ENCODE measurements at places on chromosomes 13 and 19.

GRCh38 chr13:49733181-49733951, 42.1 kb upstream of the EBPL start:
- DNase-seq: no peak

GRCh38 chr13:50910485-50910805, 854 bp downstream of the RNASEH2B start:
- no peak for DNase-seq

DNA sequence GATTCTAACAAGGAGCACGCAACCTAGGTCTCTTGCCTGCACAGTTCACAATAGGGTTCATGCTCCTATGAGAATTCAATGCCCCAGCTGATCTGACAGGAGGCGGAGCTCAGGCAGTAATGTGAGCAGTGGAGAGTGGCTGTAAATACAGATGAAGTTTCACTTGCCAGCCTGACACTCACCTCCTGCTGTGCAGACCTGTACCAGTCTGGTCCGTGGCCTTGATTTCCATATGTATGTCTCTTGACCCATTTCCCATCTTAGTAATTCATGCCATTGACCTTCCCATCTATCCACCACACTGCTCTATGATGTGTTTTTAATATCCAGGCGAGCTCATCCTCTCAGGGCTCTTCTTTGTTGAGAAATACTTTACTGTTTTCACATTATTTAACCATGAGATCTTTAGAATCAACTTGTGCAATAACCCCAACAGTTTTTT, 95.2 kb downstream of the LRCH1 start:
- DNase-seq: no peak

- DNase-seq: no peak
Observed at GRCh38 chr19:19514215-19514657, 1.1 kb downstream of the TSSK6 start.
